ENCODE measurements at places on chromosomes 11 and 22.
A peak's percentile ranks its signal among the peaks of the same experiment; 100 is the strongest.

- no peak for DNase-seq
Observed at GRCh38 chr22:48145738-48146137, 1383.3 kb downstream of the TBC1D22A start.

- DNase-seq: no peak
Observed at GRCh38 chr11:92852229-92852628, 117.2 kb upstream of the MTNR1B start.

DNA sequence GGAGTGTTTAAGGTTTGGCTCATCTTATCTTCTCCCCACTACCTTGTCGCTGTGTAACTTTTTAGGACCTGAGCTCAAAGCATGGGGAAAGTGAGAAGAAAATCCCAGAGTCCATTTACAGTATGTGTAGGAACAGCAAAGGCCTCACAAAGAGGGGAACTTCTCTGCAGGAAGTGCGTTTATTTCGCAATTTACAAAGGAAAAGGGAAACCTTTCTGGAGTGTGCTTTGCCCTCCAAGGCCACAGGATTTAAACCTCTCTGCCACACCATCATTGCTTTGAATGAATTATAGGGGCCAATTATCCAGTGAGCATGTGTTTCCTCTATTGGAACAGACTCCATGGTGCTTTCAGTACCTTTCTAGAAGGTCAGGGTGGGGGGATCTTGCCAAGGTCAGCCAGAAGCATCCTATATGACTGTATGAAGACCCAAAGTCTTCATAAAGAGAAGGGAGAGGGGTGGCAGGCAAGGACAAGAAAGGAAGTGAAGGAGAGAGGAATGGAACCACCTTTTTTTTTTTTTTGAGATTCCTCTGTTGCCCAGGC lies 68.1 kb upstream of the LMO2 start:
- no peak for DNase-seq

DNA sequence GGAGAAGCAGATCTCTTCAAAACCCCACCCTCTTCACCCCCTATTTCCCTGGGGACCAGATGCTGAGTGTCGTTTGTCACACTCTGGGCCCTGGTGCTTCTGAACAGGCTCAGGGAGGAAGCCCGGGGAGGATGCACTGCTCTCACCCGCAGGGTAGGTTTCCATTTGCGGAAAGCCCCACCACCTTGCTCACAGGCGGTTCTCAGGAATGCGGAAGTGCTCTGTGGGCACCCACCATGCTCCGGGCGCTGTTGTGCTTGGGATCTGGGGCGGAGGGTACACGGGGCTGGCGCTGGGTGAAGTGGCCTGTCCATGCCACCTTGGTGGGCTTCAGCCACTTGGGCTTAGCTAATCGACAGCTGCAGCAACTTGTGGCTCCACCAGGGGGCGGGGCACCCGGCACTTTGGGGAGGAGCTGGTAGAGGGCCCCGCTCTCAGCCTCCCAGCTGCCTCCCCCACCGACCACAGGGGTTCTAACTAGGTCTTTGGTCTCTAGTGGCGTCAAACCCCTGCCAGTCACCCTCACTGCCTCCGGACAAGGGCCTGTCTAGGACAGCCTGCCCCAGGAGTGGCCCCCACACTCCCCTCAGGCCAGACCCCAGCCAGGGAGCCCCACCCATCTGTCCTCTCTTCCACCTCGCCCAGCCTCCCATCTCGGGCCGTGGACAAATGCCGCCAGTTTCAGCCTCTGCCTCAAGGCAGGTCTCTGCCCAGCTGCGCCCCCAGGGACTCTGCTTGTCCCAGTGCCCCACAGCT lies 7.4 kb downstream of the NDUFV1 start:
- DNase-seq: peak; percentile 49

DNA sequence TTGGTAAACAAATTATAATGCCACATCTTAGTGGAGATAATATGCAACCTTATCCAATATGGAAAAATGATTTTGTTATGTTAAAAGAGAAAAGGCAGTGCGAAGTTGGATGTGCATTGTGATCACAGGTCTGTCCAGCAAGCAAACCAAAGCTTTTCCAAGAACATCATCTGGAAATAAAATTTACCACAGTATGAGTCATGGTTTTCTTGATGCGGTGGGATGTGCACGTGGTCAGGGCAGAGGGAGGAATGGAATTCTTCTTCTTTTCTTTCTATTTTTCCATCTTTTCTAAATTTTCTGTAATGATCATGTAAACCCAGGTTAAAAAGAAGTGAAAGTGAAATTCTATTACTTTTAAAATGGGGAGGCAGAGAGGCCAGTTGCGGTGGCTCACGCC lies 169.8 kb downstream of the C11orf91 start:
- DNase-seq: peak; percentile 30

DNA sequence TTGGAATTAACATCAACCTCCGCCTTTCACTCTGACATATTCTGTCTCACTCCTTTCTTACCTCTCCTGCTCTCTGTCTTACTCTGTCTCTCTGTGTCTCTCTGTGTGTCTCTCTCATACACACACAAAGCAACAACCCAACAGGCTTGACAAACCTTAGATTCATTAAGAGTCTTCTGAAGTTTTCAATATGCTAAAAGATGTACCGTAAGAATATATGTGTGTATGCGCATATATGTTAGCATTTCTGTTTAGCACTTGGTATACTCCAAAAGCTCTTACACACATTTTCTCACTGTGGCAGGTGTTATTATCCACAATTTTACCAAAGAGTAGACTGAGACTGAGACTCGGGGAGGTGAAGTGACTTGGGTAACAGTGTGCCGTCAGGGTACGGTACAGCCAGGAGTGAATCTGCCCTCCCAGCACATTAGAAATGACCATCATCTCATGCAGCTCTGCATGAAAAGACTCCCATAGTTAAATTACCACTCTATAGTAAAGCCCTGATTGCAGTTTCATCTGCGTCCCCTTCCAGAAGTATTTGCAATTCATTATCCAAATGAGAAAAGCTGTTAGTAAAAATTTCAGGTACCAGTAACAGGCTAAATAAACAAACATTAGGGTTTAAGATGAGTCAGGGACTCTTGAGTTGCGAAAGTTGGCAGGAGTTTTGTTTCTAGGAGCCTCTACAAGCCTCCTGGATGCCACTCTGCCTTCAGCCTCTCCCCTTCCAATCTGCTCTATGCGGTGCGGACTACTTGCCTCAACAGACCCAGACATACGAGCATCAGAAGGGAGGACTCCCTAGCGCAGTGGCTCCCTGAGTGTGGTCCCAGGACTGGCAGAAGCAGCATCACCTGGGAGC lies 195.2 kb upstream of the TMEM45B start:
- no peak for DNase-seq

GRCh38 chr11:128422576-128423370 lies 164.6 kb downstream of the ETS1 start:
- no peak for DNase-seq

DNA sequence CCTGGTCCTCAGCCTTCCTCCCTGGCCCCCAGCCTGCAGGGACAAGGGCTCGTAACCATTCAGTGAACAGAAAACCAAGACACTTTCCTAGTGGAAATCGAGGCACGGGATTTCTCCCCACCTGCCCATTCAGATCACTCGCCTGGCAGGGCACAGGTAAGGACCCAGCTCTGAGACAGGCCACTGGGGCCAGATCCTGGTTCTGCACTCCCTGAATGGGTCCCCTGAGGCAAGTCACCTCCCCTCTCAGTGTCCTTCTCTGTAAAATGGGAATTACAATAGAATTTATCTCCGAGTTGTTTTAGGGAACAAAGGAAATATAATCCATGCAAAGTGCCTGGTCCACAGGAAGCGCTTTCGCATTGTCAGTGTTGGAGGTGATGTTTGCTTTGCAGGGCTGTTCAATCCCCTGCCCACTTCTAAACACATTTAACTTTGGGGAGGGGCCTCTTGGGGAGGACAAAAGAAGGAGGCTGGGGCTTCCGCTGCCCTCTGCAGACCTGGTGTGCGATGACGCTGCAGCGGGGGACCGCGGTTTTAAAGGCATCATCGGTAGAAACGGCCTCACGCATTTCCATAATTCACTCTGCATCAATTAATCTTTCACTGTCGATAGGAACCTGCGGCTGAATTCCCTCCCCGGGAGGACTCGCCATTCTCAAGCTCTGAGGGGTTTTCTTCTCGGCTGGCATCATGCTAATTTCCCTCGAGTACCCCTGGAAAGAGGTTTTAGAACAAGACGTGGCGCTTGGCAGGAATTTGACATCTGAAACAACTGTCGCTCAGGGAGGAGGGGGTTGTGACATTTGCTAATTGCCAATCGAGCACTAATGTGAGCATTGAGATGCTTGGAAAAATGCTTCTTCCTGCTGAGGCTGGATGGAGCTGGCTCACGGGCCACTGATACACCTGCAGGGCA lies 70.4 kb upstream of the FGF3 start:
- DNase-seq: no peak

- peak; percentile 68 for DNase-seq
Observed at GRCh38 chr11:93921695-93922468, 71.5 kb upstream of the VSTM5 start.

DNA sequence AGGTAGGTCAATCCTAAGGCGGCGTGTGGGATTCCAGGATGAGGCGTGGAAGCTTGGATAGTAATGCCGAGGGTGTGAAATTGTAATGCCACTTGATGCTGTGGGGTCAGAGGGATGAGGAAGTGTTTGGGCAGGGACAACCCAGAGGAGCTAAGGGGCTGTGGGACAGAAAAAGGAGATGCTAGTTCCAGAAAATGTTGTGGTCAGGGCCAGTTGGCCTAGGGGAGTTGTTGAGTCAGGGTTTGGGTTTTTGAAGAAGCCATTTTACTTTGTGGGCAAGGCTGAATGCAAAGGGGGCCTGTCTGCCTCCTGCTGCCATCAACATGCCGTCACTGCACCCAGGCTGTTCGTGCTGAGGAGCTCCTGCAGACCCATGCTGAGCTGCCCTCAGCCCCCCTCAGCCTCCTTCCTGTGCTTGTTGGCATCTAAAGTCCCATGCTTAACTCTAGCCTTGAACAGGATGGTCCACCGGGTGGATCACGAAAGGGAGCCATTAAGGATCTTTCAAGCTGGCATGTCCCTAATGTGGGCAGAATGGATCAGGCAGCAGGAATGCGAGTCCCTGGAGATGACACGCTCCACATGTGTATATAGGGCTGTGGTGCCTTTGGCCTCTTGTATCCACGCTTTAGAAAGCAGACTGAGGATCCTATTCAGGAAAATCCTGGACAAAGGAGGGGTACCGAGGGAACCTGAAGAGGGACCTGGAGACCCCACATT lies 2.1 kb downstream of the C11orf16 start:
- DNase-seq: no peak

DNA sequence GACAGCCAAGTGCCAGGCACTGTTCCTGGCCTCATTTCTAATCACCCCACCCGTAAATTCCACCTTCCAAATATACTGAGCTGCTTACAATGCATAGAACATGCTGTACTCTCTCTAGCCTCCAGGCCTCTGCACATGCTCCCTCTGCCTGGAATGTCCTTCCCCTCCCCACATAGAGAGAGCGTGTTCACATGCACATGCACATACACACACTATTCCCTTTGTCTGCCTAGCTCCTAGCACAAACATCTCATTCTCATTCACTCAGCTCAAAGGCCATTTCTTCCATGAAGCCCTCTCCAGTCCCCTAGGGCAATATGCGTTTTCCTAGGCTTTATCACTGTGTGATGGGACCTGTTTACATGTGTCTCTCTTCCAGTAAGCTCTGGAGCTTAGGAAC lies 144.6 kb downstream of the WT1 start:
- DNase-seq: no peak

- DNase-seq: peak; percentile 100
Observed at GRCh38 chr11:111441443-111441842, 62.4 kb upstream of the POU2AF1 start.

- DNase-seq: peak; percentile 39
Observed at GRCh38 chr22:38080850-38081635, 2.9 kb downstream of the SLC16A8 start.

GRCh38 chr11:106961518-106961917 lies 56.8 kb downstream of the GUCY1A2 start:
- DNase-seq: peak; percentile 80

- peak; percentile 60 for DNase-seq
Observed at GRCh38 chr11:105609341-105609781, 512 bp upstream of the GRIA4 start.

GRCh38 chr11:110094298-110095285 lies 1.4 kb downstream of the ZC3H12C start:
- no peak for DNase-seq

DNA sequence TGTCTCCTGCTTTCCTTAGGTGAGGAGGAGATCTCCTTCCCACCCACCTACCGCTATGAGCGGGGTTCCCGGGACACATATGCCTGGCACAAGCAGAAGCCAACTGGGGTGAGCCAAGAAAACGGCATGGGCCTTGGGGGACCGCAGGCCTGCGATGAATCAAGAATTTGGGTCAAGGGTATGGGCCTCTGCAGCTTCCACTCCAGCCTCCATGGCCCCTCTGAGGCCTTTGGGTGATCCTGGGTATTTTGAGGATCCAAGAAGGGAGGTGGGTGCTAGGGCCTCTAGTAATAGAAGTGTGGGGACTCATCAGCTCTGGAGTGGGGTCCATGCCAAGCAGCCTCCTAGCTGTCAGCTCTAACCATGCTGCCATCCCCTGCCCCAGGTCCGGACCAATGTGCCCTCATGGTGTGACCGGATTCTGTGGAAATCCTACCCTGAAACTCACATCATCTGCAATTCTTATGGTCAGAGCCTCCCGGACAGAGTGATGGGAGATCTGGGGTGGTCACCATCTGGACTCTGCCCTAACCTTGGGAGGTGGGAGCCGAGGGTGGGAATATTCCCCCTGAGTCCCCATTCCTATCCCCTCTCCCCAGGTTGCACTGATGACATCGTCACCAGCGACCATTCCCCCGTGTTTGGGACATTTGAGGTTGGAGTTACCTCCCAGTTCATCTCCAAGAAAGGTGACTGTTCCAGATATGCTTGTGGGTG lies 8.6 kb downstream of the INPPL1 start:
- DNase-seq: no peak

- no peak for DNase-seq
Observed at GRCh38 chr22:30810105-30810504, 115.4 kb downstream of the OSBP2 start.

DNA sequence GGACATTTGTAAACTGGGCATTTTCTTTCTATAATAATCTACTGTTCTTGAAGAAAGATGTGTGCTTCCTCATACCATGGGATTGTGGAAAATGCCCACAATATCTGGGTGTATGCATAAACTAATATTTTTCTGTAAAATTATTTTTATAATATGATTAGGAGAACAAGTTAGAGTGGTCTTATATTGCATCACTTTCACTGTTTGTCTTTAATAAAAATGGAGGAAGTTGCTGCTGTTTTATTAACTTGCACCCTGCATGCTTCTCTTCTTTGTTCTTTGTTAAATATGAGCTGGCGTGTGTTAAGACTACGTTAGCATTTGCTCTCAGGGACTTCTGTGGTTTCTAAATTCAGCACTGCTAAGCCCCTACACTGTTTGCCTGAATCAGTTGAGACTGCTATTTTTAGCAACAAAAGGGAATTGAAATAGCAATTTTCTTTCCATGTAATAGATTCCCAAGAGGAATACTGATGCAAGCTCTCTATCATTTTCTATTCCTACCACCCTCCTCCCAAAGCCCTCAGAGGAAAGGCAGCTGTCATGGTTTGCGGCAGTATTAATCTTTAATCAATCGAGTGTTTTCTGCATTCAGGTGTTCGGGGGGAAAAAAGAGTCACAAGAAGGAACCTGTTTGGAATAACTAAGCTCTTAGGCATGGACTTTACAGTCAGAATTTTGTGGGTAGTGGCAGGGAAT lies 56.1 kb downstream of the HSD17B12 start:
- peak; percentile 74 for DNase-seq

- DNase-seq: peak; percentile 85
Observed at GRCh38 chr11:129115652-129116586, 76.2 kb downstream of the ARHGAP32 start.

Measured in mesenchymal stem cell (in vitro differentiated cells and primary cell).